ENCODE measurements at places on chromosomes 1 and 21.

- peak; percentile 96 for DNase-seq
Observed at GRCh38 chr1:42165511-42166210, 1.1 kb upstream of the GUCA2A start.

GRCh38 chr1:17287130-17287776 lies 20.7 kb upstream of the PADI4 start:
- no peak for DNase-seq

- no peak for DNase-seq
Observed at GRCh38 chr1:29280409-29281131, 44.2 kb downstream of the PTPRU start.

DNA sequence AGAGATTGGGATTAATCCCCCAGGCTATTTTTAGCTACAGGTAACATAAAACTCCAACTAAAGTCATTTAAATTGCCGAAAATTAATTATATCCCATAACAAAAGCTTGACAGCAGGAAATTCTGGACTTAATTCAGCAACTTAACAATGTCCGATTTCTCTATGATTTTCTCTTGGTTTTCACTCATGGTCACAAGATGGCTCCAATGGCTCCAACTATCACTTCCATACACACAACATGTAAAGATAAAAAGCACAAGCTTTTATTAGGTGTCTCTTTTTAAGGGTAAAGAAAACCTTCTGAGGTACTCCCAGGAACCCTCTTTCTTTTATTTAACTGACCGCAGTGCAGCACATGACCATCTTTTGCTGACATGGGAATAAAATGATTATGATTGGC lies 363.5 kb upstream of the PTBP2 start:
- DNase-seq: no peak

GRCh38 chr1:59071289-59071688 lies 225.6 kb upstream of the FGGY start:
- peak; percentile 80 for DNase-seq

- DNase-seq: no peak
Observed at GRCh38 chr1:53366901-53367502, 39.1 kb upstream of the LRP8 start.
